ENCODE measurements at places on chromosomes 3 and 15.

DNA sequence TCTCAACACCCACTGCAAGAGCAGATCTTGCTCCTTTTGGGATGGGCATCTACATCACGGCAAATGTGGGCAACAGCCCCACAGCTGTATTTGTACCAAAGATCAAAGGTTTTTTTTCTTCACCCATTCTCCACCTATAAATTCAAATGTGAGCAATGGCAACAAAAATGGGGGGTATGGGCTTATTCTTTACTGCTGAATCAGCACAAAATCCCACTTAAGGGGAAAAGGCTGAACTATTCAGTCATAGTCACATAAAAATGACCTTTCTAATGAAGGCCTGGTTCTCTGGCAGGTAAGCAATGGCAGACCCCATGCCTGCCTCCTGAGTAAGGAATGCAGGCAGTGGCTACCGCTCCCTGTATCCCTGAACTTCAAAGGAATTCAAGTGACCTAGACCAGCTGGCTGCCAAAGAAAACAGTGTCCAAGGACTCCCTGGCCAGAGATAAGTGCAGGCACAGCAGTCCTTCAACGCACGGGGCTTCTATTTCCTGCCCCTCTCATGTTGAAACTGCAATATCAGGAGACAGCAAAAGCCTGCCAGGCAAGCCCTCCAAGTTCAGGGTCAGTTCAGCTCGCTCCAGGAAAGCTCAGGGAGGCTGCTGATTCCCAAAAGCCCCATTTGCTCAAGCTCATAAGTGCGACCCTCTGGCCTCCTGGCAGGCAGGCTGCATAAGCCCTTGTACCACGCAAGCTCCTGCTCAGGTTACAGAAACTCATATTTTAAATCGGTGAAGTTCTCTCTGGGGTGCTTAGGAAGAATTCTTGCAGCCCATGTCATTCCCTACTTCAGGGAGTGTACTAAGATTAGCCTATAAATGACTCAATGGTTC, 134.1 kb downstream of the PDZRN3 start:
- DNase-seq: peak; percentile 64

DNA sequence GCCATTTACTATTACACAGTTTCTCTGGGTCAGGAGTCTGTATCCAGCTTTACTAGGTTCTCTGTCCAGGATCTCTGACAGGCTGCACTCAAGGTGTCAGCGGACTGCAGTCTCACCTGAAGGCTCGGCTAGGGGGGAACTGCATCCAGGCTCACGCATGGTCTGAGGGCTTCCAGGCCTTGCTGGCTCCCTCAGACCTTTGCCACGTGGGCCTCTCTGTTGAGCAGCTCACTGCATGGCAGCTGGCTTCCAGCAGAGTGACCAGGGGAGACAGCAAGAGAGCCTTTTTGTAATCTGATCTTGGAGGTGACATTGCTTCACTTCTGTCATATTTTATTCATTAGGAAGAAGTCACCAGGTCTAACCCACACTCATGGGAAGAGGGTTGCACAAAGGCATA, 152.3 kb downstream of the CACNA2D3 start:
- DNase-seq: no peak

DNA sequence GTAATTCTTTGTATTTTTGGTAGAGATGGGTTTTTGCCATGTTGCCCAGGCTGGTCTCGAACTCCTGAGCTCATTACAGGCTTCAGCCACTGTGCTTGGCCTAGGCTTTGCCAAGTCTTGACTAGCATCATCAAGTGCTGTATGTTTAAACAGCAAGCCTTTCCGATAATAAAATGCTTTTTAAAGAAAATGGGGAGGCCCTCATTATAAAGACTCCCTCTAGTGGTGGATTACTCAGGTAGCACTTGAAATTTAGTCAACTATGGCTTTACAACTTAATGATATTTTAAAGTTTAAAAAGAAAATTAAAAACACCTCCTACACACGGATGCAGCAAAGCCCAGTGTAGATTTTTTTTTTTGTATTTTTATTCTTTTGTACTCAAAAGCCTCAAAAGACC, 213.6 kb downstream of the GAP43 start:
- DNase-seq: peak; percentile 34

- DNase-seq: peak; percentile 82
Measured at GRCh38 chr3:89145995-89146394, 38.6 kb downstream of the EPHA3 start.

DNA sequence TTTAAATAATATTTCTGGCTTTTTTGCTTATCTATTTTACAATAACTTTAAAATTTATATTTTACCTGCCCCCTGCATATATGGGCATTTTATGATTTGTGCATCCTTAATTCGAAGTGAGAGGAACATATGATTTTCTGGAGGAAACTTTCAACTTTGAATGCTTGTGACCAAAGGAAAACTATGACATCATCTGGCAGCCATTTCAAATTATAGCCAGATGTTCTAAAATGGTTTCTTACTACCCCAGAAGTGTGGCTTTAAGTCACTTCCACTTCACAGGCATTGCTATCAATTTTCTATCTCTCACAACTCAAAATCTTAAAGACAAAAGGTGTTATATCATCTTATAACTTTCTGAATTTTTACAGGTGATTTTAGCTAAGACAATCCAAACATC, 508.8 kb downstream of the RBMS3 start:
- peak; percentile 64 for DNase-seq

GRCh38 chr3:154224866-154225265, 99.4 kb downstream of the DHX36 start:
- DNase-seq: no peak

Measured in fibroblast of mammary gland (primary cell).